ENCODE measurements at places on chromosomes 11 and 22.

GRCh38 chr11:27934830-27935145 is 173.2 kb downstream of the KIF18A start:
- DNase-seq = peak; percentile 42

DNA sequence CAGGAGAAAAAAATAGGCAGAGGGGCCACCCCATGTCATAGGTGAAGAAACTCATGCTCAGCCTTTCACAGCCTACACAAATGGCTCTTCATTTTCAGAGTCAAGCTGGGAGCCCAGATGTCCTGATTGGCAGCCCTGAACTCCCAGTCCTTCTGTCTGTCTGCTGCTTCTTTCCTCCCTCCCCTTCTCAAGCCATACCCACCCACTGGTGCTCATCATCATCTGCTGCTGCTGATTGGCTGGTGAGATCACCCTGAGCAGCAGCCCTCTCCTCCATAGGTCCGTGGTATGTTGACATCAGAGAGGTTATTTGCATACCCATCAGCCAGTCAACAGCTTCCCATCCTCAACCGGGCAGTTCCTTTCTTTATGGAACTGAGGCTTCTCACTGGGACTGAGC is 46.1 kb upstream of the PRDM11 start:
- DNase-seq = no peak

GRCh38 chr22:43853328-43853931 is 8.9 kb downstream of the SULT4A1 start:
- DNase-seq = no peak

GRCh38 chr11:133385781-133386180 is 146.5 kb downstream of the OPCML start:
- no peak for DNase-seq

- DNase-seq = peak; percentile 91
Observed at GRCh38 chr22:27420817-27421361, 380.7 kb downstream of the MN1 start.

DNA sequence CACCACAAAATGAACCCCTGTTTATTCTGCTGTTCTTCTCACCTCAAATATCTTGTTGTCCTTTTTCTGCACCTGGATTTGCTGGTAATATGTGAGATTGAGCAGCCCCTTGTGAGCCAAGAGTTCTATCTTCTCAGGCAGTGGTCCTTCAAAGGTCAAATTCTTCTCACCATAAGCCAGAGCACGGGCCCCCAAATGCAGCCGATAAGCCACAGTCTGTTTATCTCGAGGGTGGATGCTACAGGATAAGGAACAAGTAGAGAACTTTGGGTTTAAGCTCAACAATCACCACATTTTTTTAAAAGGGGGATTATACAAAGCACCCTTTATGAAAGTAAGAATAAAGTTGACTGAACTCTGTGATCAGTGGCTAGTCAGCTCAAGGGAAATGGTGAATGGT is 15.8 kb downstream of the TBRG1 start:
- DNase-seq = no peak

DNA sequence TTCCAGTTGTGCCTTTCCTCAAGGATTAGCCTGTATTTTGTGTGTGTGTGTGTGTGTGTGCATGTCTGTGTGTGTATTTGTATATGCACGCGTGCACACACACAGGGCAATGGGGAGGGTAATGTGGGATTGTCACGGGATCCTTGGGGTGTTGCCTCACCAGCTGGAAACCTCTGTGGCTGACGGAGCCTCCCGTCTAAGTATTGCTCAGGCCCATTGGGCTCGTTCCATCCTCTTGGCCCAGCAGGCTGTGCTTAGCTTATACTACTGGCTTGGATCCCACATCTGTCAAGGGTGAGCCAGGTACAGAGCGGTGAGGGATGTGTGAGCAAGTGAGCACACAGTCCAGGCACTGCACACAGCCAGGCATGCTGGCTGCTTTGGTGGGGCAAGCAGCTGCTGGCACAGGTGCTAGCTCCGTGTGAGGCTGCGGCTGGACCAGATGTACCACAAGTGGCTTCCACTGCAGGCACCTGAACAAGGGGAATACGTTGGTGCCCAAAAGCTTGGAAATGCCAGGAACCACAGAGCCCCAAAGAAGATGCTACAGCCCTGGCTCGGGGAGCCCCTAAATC is 462.8 kb downstream of the NELL1 start:
- DNase-seq = no peak

- DNase-seq = no peak
Observed at GRCh38 chr11:98630736-98631135, 390.0 kb upstream of the CNTN5 start.

DNA sequence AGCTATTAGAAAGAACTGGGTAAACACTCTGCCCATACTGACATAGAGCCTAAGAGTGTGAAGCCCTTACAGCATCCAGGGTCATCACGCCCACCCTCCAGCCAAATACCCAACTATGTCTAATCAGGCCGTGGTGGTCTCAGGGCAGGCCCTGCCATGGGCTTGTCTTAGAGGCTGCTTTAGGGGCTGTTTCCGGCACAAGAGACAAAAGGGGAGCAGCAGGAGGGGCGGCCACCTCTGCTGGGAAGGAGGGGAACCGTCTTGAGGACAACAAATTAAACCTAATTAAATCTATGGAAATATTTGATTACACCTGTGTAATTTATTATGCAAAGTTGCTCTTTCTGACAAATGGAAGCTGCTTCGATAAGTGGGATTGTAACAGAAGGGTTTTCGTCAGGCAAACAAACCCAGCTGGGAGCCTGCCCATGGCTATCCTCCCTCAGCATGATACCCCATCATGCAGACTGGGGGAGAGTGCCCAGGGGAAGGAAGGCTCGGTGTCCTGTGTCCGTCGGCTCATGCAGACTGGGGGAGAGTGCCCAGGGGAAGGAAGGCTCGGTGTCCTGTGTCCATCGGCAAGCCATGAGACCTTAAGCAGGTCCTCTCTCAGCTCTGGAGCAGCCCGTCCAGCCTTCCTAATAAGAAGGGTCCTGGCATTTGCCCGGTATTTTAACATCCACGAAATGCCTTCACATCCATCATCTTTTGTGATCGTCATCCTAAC is 163.6 kb upstream of the B3GAT1 start:
- DNase-seq = no peak

DNA sequence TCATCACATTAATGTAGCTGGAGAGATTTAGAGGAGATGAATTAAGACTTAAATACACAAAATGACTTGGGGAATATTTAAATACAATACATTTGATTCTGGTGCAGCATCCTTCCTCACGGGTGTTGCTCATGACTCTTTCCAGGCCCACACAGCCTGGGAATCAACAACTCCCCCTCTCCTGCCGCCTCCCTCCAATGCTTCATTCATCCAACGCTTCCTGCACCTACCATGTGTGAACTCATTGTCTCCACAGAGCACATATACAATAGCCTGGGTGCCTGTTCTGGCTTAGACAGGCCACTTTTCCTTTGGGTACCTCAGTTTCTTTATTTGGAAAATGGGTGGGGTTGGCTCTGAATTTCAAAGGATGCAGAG is 476.9 kb upstream of the CADM1 start:
- no peak for DNase-seq

DNA sequence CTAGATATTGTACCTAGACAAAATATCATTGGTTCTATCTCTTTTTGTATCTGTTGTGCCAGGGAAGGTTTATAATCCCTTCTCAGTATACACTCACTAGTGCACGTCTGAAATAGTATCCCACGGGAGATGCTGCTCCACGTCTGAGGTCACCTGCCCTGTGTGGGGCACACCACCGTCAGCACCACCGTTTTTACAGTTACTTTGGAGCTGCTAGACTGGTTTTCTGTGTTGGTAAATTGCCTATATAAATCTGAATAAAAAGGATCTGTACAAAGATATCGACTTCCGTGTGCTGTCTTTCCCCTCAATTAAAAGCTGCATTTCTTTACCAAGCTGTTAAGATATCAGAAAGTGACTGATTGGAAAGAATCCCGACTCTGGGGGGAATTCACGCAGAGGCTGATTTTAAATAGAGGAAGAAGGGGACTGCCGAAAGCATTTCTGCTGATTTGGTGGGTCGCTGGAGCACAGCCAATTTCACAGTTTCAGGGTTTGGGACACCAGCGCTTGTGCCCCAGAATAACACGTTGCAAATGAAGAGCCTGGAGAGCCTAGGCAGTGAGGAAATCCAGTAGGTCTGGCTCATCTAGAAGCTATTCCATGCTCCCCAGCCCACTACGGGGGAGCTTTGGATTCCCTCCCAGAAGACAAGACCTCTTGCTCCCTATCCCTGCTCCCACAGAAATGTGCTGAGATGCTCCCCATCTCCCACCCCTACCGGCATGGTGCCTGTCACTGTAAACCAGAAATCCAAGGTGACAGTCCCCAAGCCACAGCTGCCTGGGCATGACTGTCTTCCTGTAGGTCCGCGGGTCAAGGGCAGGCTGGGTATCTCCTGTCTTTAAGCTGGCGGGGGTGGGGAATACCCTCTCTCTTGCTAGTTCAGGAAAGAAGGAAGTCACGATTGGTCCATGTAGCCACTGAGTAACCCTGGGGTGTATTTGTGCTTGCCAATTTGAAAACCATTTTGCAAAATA is 12.7 kb upstream of the MYO18B start:
- no peak for DNase-seq

DNA sequence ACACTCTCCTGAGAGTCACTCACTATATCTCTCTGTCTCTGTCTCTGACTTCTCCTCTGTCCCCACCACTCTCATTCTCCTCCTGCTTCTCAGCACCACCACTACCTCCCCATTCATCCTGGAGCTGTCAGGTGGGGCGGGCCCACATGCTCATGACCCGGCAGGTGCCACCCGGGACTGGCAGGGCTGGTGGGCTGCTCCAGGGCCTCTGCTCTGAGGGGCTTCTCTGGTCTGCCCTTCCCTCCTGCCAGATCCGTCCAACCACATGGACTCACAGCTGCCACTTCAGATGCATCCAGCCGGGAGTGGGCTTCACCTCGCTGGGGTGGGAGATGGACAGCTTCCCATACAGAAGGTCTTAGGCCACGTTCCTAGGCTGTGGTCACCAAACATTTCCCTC is 4.8 kb upstream of the EMID1 start:
- no peak for DNase-seq

DNA sequence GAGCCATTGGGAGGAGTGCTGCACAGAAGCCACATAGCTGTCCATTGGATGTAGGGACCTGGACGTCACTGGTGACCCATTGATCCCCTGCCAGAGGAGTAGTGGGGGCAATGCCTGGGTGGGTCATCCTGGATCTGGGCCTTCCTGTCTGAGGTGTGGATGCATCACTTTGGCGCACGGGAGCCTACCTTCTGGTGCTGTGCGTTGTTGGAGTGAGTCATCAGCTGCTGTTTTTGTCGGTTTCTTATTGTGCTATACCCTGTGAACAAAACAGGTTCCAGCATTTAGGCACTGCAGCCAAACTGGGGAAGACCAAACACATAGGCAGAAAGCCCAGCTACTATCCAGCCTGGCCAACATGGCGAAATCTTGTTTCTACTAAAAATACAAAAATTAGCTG is 3.2 kb downstream of the TAF6L start:
- no peak for DNase-seq

GRCh38 chr11:69670158-69670845 is 4.9 kb downstream of the LTO1 start:
- DNase-seq = peak; percentile 60

- DNase-seq = no peak
Observed at GRCh38 chr11:20157728-20158127, 2.5 kb downstream of the DBX1 start.

DNA sequence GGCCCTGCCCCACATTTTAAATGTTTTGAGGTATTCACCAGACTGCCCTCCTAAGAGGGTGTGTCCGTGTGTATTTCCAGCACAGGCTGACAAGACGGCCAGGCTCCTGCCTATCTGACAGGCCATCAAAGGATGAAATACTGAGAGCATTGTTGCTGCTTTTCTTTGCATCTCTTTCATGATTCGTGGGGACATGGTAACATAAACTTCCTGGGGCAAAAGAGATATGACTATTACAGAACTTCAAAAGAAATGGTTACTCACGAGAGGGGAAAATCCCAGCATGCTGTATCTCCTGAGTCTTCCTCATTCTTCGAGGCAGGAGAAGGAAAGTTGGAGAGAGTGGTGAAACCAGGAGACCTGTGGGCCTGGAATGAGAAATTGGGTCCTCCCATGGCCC is 10.3 kb upstream of the BIK start:
- no peak for DNase-seq

- DNase-seq = peak; percentile 28
Observed at GRCh38 chr11:31487848-31488247, 21.6 kb downstream of the IMMP1L start.

DNA sequence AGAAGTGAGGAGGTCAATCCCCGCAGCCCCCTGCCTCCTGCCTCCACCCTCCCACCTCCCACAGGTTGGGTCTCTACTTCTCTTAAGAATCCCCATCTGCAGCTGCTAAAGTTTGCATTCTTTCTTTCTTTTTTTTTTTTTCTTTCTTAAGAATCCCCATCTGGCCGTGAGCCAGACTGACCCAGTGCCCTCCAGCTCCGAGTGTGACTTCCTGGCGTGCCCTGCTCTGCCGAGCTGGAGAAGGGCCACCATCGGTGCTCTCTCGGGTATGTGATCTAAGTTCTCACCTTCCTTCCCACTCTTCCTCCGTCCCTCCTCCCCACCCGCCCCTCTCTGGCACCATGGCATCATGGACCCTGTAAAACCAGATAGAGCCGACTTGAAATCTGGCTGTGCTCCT is 66.7 kb upstream of the LMO1 start:
- DNase-seq = no peak

DNA sequence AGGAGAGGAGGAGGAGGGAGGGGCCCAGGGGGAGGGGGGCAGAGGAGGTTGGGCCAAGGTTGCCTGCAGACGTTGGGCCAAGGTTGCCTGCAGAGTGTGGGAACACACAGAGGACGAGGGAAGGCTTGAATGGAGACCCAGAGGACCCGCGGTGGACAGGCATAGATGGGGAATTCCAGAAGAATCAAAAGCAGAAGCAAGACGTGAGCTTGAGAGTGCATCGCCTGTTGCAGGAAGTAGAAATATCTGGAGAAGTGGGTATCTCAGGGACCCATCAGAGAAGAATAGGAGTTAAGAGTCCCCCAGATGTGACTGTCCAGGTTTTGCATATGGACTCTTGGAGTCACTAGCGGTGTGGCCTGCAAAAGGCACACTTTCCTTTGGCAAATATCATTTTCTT is 670.2 kb downstream of the TBC1D22A start:
- DNase-seq = no peak

- DNase-seq = peak; percentile 35
Observed at GRCh38 chr11:57597916-57598830, 688 bp downstream of the SERPING1 start.

DNA sequence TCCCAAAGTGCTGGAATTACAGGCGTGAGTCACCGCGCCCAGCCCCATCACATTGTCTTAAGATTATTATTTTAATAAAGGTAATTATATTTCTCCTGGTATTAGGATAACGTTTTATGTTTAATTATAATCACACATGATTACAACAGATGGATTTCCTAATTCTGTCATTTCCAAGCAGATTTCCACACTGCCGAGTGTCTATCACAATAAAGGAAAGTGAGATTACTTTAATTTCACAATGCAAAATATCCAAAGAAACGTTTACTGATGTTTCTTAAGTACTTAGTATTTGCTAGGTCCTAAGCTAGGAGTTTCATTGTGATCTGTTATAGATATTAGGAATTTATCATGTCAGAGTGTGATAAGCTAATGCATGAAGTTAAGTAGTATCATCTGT is 203.5 kb upstream of the CTSC start:
- no peak for DNase-seq
